ENCODE measurements at places on chromosomes 4 and X.

DNA sequence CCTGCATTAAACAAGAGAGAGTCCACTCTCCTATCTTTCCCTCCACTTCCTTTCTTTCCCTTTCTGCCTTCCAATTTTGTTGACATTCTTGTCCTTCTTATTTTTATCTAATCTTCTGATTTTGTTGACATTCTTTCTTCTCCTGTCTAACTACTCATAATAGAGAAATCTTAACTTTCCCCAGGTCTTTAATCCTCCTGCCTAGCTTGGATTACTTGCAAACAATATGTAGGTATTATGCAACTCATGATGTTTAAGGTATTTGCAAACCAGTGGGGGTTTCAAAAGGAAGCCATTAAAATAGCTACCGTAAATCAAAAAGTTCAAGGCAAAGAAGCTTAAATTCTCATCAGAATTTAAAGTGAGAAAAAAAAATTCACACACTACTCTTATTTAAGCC is 53.9 kb downstream of the PROM1 start:
- no peak for DNase-seq

GRCh38 chr4:36243355-36244256 is 708 bp downstream of the ARAP2 start:
- DNase-seq: peak; percentile 38

- no peak for DNase-seq
These were observed 15.2 kb downstream of the EXOC1 start for GRCh38 chr4:55868581-55869090.

GRCh38 chr4:152385551-152385950 is 150.3 kb downstream of the FBXW7 start:
- DNase-seq: no peak

DNA sequence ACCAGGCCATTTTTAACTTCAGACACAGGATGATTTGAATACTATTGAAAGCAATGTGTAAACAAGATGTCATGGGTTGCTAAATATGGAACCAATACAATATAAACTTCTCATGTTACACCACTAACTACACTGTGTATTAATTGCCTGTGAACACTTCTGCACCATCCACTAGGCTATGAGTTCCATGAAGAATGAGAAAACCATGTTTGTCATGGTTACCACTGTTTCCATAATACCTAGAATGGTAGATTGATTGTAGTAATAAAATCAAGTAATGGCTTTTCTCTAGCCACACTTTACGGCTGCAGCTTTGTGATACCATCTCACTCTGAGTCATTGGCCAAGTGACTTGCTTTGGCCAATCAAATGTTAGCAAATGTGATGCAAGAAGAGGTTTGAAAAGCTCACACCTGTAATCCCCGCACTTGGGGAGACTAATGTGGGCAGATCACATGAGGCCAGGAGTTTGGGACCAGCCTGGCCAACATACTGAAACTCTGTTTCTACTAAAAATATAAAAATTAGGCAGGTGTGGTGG is 19.9 kb upstream of the CYBB start:
- no peak for DNase-seq

- DNase-seq: peak; percentile 27
These were observed 8.7 kb downstream of the GUCY2F start for GRCh38 chrX:109472939-109473735.

DNA sequence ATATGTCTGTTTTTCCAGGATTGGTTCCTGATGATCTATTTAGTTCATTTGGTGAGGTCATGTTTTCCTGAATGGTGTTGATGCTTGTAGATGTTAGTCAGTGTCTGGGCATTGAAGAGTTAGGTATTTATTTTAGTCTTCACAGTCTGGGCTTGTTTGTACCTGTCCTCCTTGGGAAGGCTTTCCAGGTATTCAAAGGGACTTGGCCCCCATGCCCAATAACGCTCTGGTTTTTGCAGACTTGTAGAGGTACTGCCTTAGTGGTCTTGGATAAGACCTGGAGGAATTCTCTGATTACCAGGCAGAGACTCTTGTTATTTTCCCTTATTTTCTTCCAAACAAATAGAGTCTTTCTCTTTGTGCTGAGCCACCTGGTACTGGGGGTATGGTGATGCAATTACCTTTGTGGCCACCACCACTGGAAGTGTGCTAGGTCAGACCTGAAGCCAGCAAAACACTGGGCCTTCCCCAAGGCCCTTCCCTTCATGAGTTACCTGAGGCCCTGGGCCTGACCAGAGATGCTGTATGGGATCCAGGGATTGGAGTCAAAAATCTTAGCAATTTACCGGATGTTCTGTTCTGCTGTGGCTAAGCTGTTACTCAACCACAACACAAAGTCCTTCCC is 63.3 kb upstream of the RXFP1 start:
- no peak for DNase-seq

GRCh38 chr4:155025762-155026457 is 182.5 kb upstream of the NPY2R start:
- DNase-seq: peak; percentile 16

DNA sequence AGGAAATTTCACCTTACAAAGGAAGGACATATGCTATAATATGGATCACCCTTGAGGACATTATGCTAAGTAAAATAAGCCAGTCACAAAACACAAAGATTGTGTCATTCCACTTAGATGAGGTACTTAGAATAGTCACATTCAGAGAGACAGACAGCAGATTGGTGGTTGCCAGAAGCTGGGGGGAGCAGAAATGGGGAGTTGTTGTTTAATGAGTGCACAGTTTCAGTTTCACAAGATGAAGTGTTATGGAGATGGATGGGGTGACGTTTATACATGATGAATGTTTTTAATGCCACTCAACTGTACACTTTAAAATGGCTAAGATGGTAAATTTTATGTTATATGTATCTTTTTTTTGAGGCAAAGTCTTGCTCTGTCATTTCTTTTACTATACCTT is 14.8 kb upstream of the SPON2 start:
- no peak for DNase-seq

Measured in stimulated activated CD4-positive, alpha-beta T cell treated with anti-CD3 and anti-CD28 coated beads, TNF-alpha, amount 100 ng/mL, for 24 hours (primary cell).